K562 (cell line): ENCODE measurements at places on chromosomes 1 and 21. TPM values are rescaled to one million over a fixed set of nuclear protein-coding genes. Genes with fewer than 3 reads are reported as not detected.

Gene GBP6
- not detected in 2 replicates for total RNA-seq

Gene OR10J1
- total RNA-seq = not detected in 2 replicates

Gene DTL
- 64.3 and 74.4 TPM in 2 replicates for total RNA-seq

Gene RCC2
- 258 and 292 TPM in 2 replicates for total RNA-seq

Gene AGBL4
- not detected in 2 replicates for total RNA-seq

Gene LRRC8B
- total RNA-seq = 20.3 and 25.7 TPM in 2 replicates

Gene TSPEAR
- total RNA-seq = not detected in 2 replicates

Gene ZDHHC18
- 27.4 and 28.9 TPM in 2 replicates for total RNA-seq

Gene S100A7A
- total RNA-seq = not detected in 2 replicates

Gene C4BPA
- 0.18 and 0.47 TPM in 2 replicates for total RNA-seq

Gene CADM3
- total RNA-seq = not detected in 2 replicates

Gene B3GALT5
- 0.02 and 0.09 TPM in 2 replicates for total RNA-seq

Gene GJB4
- total RNA-seq = not detected in 2 replicates

Gene SPRR2E
- not detected in 2 replicates for total RNA-seq

Gene ASPM
- total RNA-seq = 56.2 and 57.1 TPM in 2 replicates

Gene TDRD5
- total RNA-seq = 0.07 and 0.33 TPM in 2 replicates

Gene EVA1B
- total RNA-seq = 27.2 and 27.8 TPM in 2 replicates

Gene CLCNKB
- 1.1 TPM in 2 replicates for total RNA-seq

Gene SPRR1B
- total RNA-seq = not detected in 2 replicates

Gene ANKRD45
- total RNA-seq = 0.11 TPM in 1 of 2 replicates, not detected in the other

Gene COL11A1
- 0.07 and 0.09 TPM in 2 replicates for total RNA-seq

Gene C1orf94
- not detected in 2 replicates for total RNA-seq

Gene BRDT
- not detected in 2 replicates for total RNA-seq

Gene EFNA3
- 6.2 and 7.1 TPM in 2 replicates for total RNA-seq

Gene KRTAP13-2
- not detected in 2 replicates for total RNA-seq

Gene KLF17
- total RNA-seq = not detected in 2 replicates

Gene IL12RB2
- 1.9 and 2.5 TPM in 2 replicates for total RNA-seq

Gene MX2
- total RNA-seq = 0.95 and 1.0 TPM in 2 replicates

Gene C1orf87
- not detected in 2 replicates for total RNA-seq

Gene CAMK1G
- not detected in 2 replicates for total RNA-seq

Gene S100A14
- total RNA-seq = 0.24 and 0.25 TPM in 2 replicates

Gene BTBD8
- 1.2 and 1.5 TPM in 2 replicates for total RNA-seq

Gene PPM1J
- total RNA-seq = 5.1 and 7.1 TPM in 2 replicates

Gene NPHS2
- not detected in 2 replicates for total RNA-seq

Gene GREM2
- total RNA-seq = 0.07 TPM in 1 of 2 replicates, not detected in the other

Gene CLCA1
- 0.04 and 0.22 TPM in 2 replicates for total RNA-seq

Gene FCRL6
- total RNA-seq = not detected in 2 replicates

Gene CGN
- 0.27 and 0.34 TPM in 2 replicates for total RNA-seq

Gene CCDC30
- total RNA-seq = 0.76 and 0.91 TPM in 2 replicates
